ENCODE measurements at places on chromosomes 3 and 15. TPM values are rescaled to one million over a fixed set of nuclear protein-coding genes. Genes with fewer than 3 reads are reported as not detected.

The NOX5 gene
- 0.11 TPM for total RNA-seq

The DYNC1LI1 gene
- 51.5 TPM for total RNA-seq

The RAD51 gene
- 29.8 TPM for total RNA-seq

The DUOX2 gene
- total RNA-seq: 0.08 TPM

The ADAMTS17 gene
- total RNA-seq: 6.0 TPM

The CHL1 gene
- total RNA-seq: 0.13 TPM

The CHRNA7 gene
- total RNA-seq: 0.30 TPM

The MUC13 gene
- not detected for total RNA-seq

The LSAMP gene
- total RNA-seq: 2.4 TPM
